ENCODE measurements at places on chromosomes 2 and 18.

DNA sequence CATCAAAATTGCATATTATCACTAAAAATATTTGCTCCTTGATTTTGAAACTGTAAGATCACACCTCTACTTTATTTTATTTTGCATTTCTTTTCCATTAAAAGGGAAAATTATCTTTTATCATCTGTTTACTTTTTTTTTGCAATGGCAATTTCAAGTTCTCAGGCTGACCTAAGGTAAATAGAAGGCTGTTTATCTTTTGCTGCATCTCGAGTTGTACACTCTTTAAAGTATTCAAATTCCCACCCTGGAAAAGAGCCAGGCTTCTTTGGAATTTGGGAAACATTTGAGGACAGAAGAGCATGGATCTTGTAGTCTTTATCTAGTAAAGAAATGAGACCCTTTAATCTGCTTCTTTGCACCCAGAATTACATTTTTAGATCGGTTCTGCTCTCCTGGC lies 645.7 kb downstream of the SLC4A3 start:
- no peak for DNase-seq

- no peak for DNase-seq
Measured at GRCh38 chr2:240439698-240440151, 4.3 kb downstream of the GPC1 start.

DNA sequence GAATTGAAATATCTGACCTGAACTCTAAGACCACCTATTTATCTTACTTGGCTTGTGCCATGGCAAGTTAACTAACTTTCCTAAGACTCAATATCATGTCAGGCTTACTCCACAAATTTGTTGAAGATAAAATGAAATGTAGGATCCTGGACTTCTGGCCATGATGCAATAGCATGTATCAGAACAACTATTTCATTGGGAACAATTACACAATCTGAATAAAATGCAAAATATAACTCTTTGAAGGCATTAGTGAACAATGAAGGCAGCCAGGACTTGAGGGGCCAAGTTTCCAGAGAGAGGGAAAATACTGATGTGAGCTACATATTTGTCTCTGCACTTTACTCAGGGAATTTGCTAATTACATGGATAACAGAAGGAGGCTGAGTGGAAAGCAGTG lies 476.5 kb upstream of the ACVR2A start:
- no peak for DNase-seq

GRCh38 chr2:122634256-122634655 lies 878.8 kb downstream of the TSN start:
- no peak for DNase-seq

- DNase-seq, result no peak
Measured at GRCh38 chr18:62081761-62082294, 105.0 kb downstream of the PIGN start.

DNA sequence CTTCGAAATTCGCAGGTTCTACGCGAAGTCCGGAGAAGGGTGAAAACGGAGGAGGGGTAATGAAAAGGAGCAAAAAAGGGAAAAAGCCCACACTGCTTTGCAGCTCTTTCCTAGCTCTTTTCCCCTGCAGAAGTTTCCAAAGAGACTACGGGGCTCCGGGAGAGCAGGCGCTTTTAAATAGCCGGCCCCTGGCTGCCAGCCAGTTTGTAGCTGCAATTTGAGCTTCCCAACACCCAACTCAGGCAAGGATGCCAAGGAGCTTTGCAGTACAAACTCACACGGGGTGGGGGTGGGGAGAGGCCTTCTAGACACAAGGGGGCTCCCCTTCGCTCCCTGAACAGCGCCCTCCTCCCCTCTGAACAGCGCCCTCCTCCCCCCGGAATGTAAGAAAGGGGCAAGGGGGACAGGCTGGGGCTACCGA lies at the start of gene IGFBP5:
Gene IGFBP5 (minus strand): TSS at position 149 of the 421 bp plus-strand sequence. CDS start 774 bp downstream, outside the sequence.
- peak; percentile 49 for DNase-seq

- no peak for DNase-seq
Measured at GRCh38 chr18:67766930-67767329, 250.4 kb upstream of the DSEL start.

- DNase-seq, result peak; percentile 11
Measured at GRCh38 chr2:52810460-52810859, 957.1 kb upstream of the CHAC2 start.

DNA sequence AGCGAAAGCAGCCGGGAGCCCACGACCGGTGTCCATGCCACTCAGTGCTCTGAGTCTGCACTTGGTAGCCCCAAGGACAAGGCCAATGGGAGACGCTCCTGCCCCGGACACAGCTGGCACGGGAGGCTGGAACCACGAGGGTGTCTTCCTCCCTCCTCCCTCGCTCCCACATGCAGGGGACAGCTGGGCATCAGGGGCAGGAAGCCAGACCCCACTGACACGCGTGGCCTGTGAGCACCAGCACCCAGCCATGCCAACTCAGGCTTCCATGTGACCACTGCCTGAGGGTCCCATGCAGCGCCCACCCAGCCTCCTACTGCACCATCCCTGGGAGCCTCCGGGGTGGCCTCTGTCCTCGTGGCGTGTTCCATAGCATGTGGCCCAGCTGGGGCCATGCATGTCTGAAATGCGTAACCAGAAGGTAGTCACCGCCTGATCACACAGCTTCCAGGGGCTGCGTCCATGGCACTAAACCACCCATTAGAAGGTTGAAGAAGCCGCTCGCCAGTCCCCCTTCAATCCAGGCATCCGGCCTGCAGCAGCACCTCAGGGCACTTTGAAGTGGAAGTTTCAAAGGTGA lies 323.2 kb upstream of the SALL3 start:
- DNase-seq, result no peak

GRCh38 chr2:204220896-204221295 lies 284.3 kb downstream of the ICOS start:
- no peak for DNase-seq

GRCh38 chr2:51807229-51807628 lies 775.3 kb upstream of the NRXN1 start:
- DNase-seq, result no peak

Data from SK-N-DZ (cell line).